ENCODE measurements at places on chromosomes 11 and 22.

DNA sequence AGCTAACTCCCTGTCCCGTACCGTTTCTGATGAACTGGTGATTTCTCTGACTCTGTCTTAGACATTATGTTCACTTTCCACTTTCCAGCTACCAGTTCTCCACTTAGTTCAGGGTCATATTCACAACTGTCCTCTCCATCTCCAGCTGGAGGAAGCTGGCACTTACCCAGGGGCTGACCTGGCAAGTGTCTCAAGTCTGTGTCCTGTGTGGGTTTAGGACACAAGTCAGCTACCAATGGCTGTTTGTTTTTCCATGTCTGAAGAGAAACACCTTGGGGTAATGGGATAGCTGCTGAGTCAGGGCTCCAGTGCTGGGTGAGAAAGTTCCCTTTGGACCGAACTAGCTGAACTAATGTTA is 134.4 kb downstream of the CSNK2A3 start:
- DNase-seq: no peak

GRCh38 chr11:8237453-8237852 is 26.2 kb downstream of the LMO1 start:
- no peak for DNase-seq

DNA sequence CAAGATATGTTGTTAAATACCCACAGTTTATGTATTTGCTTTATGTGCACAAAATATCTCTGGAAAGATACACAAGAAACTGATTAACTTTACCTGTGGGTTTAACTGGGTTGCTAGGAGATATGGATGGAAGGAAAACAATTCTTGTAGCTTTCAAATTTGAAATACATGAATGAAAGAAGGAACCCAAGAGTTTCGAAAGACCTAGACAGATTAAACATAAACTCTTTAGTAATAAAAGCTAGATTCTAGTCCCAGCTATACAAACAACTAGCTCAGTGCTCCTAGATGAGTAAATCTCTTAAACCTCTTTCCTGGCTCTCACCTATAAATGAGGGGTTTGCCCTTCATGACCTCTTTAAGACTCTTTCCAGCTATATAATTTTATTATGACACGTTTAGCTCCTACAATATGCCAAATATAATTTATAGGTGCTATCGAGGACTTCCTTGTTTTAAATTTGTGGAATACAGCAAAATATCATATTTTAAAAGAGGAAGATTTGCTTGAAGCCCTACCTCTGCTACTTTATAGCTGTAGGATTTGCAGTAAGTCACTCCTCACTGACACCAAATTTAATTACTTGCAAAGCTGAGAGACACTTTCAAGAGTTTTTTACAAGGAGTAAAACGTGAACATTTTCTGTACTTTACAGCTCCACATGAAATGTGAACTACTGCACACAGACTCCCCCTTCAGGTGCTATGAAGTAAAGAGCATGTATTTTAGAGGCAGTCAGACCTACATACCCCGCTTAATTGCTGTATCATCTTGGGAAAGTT is 50.7 kb downstream of the RRAS2 start:
- DNase-seq: no peak

- DNase-seq: no peak
Measured at GRCh38 chr22:39643311-39644083, 72.9 kb downstream of the CACNA1I start.

GRCh38 chr11:49213026-49213560 is 4.7 kb upstream of the FOLH1 start:
- DNase-seq: no peak

DNA sequence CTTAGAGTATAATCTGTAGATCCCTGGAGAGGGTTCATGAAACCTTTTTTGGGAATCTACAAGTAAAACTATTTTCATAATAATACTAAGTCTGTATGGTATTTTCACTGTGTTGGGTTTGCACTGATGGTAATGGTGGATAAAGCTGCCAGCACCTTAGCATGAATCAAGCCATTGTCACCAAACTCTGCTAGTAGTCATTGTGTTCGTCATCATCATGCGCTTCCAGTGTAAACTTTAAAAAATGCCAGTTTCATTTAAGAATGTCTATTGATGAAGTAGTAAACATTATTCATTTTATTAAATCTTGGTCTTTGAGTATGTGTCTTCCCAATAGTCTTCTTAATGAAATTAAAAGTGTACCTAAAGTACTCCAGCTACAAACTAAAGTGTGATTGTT is 15.0 kb downstream of the ALKBH3 start:
- no peak for DNase-seq

DNA sequence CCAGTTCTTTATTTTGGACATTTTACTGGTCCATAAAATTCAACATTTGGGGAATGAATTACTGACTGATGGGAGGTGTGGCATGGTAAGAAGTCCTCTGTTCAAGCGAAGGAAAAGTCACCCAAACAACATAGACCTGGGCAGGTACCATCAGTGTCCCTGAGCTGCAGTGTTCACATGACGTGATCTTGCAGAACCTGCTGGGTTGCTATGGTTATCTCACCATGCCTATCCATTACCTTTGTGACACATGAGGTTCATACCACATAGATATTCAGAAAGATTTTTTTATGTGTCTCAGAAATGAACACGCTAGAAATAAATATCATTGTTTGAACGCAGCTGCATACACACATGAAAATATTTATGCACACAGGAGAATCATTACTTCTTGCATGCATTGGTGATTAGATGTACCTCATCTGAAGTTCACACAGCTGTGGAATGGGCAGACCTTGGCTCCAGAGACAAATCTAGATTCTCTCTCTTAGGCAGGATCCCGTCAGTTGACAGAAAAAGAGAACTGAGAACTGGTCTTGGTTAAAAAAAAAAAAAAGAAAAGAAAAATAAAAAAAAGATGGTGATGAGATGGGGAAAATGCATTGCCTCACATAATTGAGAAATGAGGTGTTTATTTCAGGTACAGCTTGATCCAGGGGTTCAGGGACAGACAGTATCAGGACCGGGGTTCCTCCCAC is 21.4 kb upstream of the RCN1 start:
- DNase-seq: no peak

GRCh38 chr22:49824185-49824925 is 3.3 kb downstream of the BRD1 start:
- no peak for DNase-seq

GRCh38 chr11:126832387-126832786 is 168.2 kb downstream of the KIRREL3 start:
- DNase-seq: no peak

GRCh38 chr11:123797541-123797940 is 8.6 kb downstream of the OR6M1 start:
- no peak for DNase-seq

DNA sequence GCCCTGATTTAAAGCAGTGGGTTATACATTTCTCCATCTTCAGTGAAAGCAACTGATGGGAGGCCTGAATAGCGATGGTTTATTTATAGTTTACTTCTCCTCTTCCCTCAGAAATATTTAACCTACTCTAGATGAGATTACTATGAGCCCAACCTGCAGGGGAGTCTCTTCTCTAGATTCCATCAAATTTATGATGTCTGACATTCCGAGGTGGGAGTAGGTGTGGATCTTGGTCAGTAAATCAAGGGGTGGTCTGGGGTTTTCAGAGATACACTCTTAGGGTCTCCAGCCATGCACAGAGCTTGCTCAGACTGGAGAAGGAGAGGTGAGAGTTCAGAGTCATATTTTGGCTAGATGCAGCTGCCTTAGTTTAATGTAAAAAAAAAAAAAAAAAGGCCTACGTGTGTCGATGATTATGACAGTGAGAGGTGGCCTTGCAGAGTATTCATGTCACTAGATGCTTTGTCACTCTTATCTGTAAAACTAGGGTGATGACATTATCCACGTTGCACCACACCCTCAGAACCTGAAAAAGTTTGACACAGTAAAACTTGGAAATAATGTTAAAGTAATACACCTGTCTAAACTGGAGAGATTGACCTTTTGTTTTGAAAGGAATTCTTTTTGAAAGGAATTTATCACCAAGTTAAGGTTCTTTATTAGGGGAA is 81.2 kb downstream of the EXT2 start:
- no peak for DNase-seq

GRCh38 chr11:83554876-83555275 is 268.7 kb upstream of the CCDC90B start:
- no peak for DNase-seq

DNA sequence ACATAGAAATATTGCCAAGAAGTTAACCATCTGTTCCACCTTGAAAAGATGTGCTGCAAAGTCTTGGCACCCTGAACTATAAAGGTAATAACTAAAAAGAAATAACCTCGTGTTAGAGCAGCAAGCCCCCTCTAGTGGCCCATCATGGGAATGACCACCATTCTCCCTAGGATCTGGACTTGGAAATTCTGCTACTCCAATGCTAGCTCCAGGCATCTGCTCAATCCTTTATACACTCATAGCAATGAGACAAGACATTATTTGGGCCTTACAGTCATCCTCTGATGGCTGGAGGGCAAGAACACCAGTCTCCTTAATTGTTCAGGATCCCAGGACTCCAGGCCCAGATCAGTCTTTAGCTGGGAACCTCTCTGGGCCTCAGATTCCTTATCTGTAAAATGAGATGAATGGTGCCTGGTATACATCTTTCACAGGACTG is 76.0 kb downstream of the CWC15 start:
- peak; percentile 62 for DNase-seq

Data from activated CD4-positive, alpha-beta T cell treated with anti-CD3 and anti-CD28 coated beads for 36 hours (primary cell).